Neural crest cell (in vitro differentiated cells): ENCODE measurements at places on chromosomes 6 and 20.

DNA sequence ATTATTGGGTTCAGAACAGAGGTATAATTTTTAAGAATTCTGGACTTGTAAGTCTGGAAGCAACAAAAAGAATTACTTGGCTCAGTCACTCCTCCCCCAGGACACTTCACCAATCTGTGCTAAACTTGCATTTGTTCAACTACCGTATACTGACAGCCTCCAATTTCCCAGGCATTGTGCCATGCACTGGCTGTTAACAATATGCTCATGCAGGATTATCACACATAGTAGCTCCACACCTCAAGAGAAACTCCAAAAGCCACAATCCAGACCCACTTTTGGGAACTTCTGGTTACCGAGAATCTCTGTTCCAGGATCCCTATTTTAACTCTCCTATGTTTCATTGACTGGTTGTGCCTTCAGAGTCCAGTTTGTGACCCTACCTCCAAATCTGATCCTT, 7.7 kb downstream of the ADGRF1 start:
- no peak for DNase-seq

- DNase-seq = no peak
Observed at GRCh38 chr6:163288066-163288465, 126.5 kb upstream of the QKI start.

DNA sequence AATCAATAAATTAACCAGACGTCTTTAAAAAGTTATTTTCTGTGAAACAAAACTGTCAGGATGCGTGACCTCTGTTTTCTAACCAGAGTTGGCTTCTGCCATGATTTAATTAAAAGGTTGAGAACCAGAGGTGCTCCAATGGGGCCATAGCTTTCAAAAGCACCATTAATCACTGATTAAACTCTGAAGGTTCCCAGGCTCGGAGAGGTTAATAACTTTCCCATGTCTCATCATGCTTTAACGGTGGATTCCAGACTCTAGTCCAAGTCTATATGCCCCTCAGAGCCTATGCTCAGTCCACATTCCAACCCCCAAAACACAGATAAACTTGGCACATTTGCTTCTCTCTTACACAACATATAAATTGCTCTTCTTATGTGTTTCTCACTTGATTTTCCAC, 95.5 kb downstream of the SNAP91 start:
- DNase-seq = no peak

- no peak for DNase-seq
Observed at GRCh38 chr6:44254191-44255104, 2.9 kb downstream of the SLC35B2 start.

GRCh38 chr6:146545581-146545980, 1.9 kb downstream of the RAB32 start:
- DNase-seq = no peak

DNA sequence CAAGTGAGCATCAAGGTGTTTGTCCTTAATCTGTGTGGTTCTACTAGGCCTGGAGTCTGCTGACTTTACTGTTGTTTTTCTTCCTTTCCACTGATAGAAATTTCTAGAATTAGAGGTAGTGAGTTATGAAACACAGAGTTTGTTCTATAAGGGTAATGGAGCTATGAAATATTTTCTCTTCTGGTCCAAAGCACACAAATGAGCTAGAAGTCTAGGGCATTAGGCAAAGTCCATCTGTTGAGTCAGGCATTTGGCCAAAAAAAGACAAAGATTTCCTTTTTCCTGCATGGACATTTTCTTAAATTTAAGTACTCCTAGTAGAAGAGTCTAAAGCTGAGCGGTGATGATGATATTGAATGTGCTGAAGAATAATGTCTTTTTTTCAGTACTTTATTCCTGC, 174.3 kb upstream of the STXBP5 start:
- DNase-seq = no peak

DNA sequence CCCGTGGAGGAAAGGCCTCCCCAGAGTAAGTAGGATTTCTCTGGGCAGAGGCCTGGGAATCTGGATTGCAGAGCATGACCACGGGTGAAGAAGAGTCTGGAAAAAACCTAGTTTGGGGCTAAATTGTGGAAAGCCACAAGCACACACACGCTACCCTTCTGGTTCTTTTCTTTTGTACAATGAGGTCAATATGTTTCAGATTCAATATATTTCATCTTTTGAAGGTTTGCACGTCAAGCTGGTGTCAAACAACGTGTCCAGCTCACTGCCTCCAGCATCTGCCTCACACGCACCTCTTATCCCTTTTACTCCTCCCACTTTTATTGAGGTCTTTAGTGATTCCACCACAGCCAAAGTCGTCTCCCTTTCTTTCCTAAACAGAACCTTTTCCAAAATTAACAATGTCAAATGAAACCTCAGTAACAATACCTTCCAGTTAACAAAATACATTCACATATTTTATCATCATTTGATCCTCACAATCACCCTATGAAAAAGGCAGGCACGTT, 773 bp upstream of the EPB41L2 start:
- no peak for DNase-seq
